ENCODE measurements at places on chromosomes 4 and X. TPM values are rescaled to one million over a fixed set of nuclear protein-coding genes. Genes with fewer than 3 reads are reported as not detected.

- DNase-seq = no peak
Measured at GRCh38 chr4:151356510-151356909, 31.1 kb upstream of the SH3D19 start.

DNA sequence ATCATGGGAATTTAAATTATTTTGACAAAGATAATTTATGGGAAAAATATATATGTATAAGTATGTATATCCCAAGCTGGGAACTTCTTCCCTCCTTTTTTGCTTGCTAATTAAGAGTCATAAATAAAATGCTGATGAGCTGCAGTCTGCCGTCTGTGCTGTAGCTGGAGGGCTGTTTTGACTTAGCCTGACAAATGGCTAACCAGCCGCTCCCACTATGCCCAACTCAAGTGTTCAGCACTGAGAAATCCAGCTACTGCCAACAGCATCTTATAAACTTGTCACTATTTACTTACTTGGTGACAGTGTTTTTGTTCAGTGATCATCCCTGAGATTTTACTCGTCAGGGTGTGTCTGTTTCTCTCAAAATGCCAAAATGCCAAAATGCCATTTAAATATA, 171.2 kb upstream of the PGRMC2 start:
- no peak for DNase-seq

DNA sequence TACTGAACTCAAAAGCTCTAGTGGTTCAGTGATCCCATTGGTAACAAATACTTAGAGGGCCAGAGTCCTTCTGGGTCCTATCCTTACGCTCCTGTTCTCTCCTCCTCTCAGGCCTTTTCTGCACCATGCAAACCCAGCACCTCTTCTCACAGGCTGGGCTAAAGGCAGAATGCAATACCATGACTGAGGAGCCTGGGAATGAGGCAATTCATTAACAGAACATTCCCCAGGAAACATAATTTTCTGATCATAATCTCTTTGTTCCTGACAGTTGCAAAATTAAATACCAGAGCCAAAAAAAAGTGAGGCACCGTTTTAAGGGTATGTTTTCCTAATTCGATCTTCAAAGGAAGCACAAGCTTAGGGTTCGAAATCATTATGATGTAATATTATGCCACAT, 9.0 kb downstream of the SORBS2 start:
- DNase-seq = no peak

GRCh38 chr4:113090954-113091353, 41.5 kb downstream of the ANK2 start:
- DNase-seq = no peak

GRCh38 chrX:12802741-12803140, 11.5 kb downstream of the PRPS2 start:
- no peak for DNase-seq

GRCh38 chr4:51855270-51855669, 12.3 kb downstream of the DCUN1D4 start:
- no peak for DNase-seq

DNA sequence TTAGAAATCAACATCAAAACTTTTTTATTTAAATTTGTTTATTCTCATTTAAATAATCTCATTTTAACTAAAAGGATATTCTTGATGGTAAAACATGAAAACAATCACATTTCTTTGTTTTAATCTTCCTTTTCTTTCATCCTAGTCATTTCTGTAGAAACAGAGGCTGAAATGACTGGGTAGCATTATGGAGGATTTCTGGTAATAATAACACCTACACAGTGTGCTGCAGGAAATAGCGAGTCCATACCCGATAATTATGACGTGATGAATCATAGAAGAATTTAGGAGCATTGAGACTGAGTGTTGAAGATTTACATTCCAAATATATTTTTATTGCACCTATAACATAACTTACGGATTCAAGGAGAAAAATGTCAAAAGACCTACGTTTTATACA, 31.4 kb upstream of the BBS12 start:
- no peak for DNase-seq

GRCh38 chr4:168487282-168488035, 7.2 kb upstream of the DDX60L start:
- DNase-seq = peak; percentile 73

- no peak for DNase-seq
Measured at GRCh38 chr4:14829795-14830194, 172.5 kb upstream of the CPEB2 start.

GRCh38 chr4:112523764-112524505, 8.0 kb upstream of the NEUROG2 start:
- DNase-seq = no peak

- DNase-seq = no peak
Measured at GRCh38 chr4:8728536-8729407, 136.2 kb downstream of the CPZ start.

DNA sequence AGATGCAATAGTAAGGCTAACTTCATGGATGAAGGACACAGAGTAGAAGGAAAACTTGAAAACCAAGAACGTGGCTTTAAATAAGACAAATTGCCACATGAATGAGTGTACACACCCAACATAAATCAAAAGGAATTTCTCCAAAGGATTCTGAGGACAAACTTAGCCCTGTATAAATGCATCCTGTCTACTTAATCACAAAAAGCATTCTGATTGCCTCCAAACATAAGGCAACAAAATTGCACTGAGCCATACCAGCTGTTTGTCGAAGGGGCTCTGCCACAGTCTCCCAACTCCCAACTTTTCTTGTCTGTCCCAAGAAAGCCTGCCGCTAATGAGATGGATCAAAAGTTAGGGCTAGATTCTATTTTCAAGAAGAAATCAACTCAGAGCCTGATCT, 194.3 kb downstream of the SOWAHB start:
- no peak for DNase-seq

GRCh38 chr4:69458184-69458826, 37.4 kb downstream of the UGT2B4 start:
- DNase-seq = no peak

GRCh38 chr4:57124145-57124544, 14.0 kb upstream of the IGFBP7 start:
- DNase-seq = no peak

DNA sequence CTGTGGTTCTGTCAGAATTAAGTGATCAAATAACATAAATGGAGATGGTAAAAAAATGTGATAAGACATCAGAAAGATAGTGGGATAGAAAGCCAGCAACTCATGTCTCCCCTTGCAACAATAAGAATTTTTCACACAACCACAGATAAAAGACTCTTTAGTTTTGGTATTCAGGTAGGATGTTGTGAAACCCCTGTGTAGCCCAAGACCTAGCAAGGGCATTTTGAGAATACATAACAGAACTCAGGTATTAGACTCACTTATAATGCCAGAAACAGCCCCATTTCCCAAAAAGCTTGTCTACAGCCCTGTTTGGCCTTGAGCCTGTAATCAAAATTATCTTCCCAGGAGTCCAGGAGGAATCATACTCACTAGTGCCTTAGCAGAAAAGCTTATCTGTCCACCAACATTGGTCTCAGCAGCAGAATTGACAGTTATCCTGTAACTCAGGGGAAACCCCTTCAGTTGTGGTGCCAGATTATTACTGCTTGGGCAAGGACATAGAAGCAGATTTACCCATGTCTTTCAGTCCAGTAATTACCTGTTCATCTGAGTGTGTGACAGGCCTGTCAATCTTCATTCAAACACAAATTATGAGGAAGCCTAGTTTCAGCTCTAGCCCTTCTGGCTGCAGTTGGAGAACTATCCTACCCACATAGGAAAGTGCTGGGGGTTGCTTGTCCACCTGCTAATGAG, 41.0 kb upstream of the UGT2B17 start:
- DNase-seq = no peak

DNA sequence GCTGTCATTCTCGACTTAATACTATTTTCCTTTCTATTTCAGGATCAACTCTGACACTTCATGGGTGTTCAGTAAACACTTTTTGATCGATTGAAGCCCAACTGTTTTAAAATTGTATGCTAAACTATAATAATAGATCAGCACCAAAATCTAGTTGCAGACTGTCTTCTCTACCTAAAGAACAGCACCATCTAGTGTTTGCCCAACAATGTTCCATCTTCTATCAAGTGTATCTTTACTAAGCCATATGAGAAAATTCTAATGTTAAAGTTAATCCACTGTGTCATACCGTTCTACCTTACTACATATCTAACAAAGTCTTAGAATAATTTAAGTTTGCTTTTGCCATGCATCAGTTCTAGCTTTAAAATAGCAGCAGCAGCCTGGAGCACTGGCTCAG, 113.0 kb upstream of the PRDX4 start:
- peak; percentile 9 for DNase-seq

GRCh38 chrX:36241397-36241796, 321.9 kb downstream of the CFAP47 start:
- no peak for DNase-seq

DNA sequence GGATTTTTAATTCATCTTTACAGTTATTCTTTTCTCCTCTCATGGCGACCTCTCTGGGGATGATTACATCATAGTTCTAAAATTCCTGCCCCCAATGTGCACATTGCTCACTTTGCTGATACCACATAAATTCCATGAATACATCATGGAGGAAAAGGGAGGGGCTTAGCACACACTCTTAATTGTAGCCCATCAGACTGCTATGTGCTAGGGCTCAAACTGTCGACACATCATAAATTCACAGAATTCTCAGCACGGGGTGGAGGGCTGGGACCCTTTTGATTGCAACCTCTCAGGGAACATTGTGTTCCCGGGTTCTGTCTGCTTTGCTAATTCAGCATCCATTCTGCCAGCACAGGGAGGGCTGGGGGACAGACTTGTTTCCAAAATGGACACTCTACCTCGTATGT, 592.9 kb downstream of the BCOR start:
- no peak for DNase-seq

GRCh38 chrX:104668550-104668949, 102.6 kb downstream of the IL1RAPL2 start:
- no peak for DNase-seq

DNA sequence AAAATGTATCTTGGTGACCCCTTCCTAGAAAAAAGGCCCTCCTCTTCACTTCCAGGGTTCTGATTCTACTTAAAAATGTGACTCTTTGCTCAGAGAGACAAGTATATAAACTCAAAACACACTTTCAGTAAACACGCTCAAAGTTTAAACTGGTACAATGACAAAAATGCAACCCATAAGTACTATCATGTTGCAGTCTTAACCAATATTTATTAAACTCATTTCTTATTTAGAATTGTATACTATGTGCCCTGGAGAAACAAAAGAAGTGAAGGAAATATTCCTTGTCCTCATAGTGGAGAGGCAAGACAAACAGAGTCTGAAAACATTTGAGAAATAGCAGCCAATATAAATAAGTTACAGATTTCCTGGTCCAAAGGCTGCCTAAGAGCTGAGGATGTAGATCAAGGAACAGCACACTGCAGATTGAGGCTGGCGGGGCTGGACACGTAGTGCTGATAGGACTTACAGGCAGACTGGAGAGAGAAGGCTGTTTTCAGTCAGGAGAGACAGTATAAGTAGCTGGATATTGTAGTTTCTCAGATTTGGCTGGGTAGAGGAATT, 39.1 kb upstream of the ANXA3 start:
- DNase-seq = no peak

DNA sequence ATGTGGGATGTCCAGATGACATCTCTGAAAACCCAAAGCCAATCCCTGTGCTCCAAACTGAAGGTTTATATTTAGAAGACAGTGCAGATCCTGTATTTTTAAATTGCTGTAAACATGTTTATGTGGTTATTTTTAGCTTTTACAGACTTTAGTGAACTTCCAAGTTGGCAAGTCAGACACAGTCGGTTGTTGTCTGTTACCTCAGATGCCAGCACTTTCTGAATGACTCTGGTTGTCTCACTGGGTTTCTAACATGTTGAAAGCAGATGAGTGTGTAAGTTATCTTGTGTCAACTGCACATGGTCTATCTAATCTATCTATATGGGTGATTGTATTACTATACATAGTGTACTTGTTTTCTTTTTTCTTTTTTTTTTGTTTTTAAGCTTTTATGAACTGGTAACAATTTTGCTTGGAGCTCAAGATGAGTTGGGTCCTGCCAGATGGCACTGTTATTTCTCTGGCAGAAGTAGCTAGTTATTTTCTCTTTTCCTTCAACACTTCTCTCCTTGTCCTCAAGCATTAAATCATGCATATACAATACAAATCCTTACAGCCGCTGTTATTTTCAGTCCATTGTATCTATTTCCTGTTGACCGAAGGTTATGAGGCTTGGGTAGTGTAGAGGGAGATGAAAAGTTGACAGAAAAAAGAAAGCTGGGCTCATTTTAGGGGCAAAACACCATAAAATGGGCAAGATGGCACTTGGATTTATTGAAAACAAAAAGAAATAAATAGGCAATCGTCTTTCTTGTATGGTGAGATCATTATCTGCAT, 66.3 kb downstream of the GAB1 start:
- no peak for DNase-seq

DNA sequence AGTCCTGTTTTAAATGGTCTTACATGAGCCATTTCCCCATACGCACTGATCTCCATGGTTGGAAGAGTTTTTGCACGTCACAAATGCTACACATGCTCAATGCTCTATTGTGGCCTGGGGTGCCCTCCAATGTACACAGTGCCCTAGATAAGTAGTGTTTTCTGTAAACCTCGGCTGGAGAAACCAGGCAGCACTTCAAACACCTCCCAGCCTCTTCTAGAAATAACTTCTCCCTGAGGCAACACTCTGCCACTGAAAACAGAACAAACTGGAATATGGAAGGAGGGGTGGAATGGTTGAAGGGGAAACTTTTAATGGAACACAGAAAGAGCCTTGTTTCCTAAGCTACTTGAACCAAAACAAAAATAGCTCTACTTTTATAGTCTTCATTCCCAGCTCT, 123.9 kb upstream of the CBR4 start:
- no peak for DNase-seq

DNA sequence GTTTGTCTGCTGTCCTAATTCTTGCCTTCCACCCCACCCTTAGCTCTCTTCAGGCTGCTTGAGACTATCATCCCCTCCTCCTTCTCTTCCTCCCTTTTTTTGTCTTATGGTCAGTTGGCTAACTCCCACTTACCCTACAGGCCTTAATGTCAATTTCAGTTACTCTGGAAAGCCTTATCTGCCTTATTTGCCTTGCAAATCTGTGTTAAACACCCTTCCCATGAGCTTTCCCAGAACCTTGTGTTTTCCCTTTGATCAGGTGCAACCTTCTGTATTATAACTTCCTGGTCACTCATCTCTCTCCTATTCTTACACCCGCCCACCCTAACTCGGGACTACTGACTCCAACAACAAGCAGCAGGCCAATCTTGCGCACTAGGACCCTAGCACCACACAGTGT, 74.8 kb downstream of the COX18 start:
- no peak for DNase-seq

Gene NLGN4X
- polyA plus RNA-seq = 2.0 TPM

Gene STARD8
- 0.09 TPM for polyA plus RNA-seq

Gene RIPPLY1
- not detected for polyA plus RNA-seq

Gene FAM47B
- not detected for polyA plus RNA-seq

Gene SH3RF1
- polyA plus RNA-seq = 4.6 TPM

Gene MBTPS2
- polyA plus RNA-seq = 10.8 TPM

Gene EREG
- 38.7 TPM for polyA plus RNA-seq

Gene INTS6L
- polyA plus RNA-seq = 14.5 TPM

Gene RASGEF1B
- 0.45 TPM for polyA plus RNA-seq

Gene SRPK3
- 0.10 TPM for polyA plus RNA-seq

Gene UBA6
- polyA plus RNA-seq = 142 TPM

Gene TRIML2
- 52.5 TPM for polyA plus RNA-seq

Gene COQ2
- polyA plus RNA-seq = 20.3 TPM
